ENCODE measurements at places on chromosomes 7 and 10.

- no peak for DNase-seq
Measured at GRCh38 chr10:101781655-101781983, 1.6 kb downstream of the NPM3 start.

- DNase-seq, result no peak
Measured at GRCh38 chr10:1486841-1487687, 250.3 kb downstream of the ADARB2 start.

DNA sequence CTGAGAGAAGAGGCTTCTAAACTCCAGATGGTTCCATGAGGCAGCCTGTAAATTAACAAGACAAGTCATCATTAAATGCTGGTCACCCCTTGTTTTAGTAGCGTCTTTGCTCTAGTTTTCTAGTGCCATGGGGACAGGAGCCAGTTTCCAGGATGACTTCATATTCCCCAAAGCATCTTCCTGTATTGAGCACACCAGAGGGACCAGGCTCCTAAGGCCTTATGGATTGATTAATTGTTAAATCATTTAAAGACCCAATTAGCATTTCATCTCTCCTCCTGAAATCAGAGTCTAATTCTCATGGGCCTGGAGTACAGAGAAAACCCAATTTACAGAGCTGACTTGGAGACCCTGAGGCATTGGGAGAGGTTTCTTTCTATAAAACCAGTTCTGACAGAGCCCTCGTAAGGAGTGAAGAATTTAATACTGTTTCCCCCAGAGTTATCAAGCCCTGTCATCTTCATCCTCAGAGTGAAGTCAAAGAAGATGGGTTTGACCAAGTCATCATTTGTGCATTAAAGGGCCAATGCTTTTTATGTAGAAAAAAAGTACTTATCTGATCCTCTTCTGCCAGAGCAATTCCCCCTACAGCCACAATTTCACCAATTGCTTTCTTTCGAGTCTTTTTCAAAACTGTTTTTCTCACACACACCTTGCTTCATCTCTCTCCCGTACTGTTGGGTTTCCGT lies 678.7 kb downstream of the SDK1 start:
- no peak for DNase-seq

DNA sequence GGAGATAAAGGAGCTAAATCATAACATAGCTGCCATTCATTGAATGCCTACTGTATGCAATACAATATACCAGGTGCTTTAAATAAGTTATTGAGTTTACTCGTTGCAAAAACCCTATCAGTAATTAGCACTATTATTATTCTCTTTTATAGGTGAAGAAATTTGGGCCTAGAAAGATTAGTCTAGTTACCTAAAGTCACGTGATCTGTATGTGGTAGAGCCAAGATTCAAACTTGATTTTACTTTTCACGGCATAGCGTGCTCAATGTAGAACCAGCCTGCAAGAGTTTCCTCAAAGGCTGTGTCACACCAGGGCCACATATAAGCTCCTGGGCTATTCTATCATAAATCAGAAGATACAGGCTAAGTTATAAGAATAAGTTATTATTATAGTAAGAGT lies 439.9 kb downstream of the GFRA1 start:
- DNase-seq, result no peak

- no peak for DNase-seq
Measured at GRCh38 chr10:104641937-104642657, 1.0 kb downstream of the SORCS3 start.

- no peak for DNase-seq
Measured at GRCh38 chr7:148849393-148850098, 34.5 kb downstream of the EZH2 start.

GRCh38 chr7:97024209-97025129 lies at the start of gene DLX5:
Gene DLX5 (minus strand): TSS chr7:97024831. CDS start chr7:97024623, 208 bp downstream.
- no peak for DNase-seq

- no peak for DNase-seq
Measured at GRCh38 chr10:93465806-93466675, 16.1 kb downstream of the MYOF start.

GRCh38 chr7:55569797-55570196 lies 2.5 kb downstream of the VOPP1 start:
- peak; percentile 51 for DNase-seq

GRCh38 chr10:82150123-82150900 lies 275.3 kb downstream of the NRG3 start:
- no peak for DNase-seq

- DNase-seq, result no peak
Measured at GRCh38 chr7:151338809-151339208, 2.8 kb upstream of the NUB1 start.

DNA sequence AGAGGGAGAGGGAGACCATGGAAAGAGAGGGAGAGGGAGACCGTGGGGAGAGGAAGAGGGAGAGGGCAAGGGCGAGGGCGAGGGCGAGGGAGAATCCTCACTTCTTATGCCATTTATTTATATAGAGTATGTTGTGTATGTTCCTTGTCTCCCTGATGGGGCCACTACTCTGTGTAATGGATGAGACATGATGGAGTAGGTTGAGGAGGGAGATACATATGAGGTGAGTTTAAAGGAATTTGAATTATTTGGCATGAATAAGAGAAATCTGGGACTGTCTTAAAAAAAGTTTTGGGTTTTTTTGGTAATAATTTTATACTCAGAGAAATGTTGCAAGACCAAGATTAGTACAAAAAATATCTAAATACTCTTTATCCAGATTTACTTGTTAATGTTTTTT lies 20.1 kb downstream of the CCSER2 start:
- no peak for DNase-seq

DNA sequence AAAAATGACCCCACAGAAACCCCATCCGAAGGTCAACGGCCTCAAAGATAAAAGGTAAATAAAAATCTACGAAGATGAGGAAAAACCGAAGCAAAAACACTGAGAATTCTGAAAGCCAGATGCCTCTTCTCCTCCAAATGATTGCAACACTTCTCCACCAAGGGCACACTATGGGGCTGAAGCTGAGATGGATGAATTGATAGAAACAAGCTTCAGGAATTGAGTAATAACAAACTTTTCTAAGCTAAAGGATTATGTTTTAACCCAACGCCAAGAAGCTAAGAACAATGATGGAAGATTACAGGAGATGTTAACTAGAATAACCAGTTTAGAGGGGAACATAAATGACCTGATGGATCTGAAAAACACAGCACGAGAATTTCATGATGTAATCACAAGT lies 127.8 kb downstream of the MACC1 start:
- no peak for DNase-seq

- no peak for DNase-seq
Measured at GRCh38 chr10:36621346-36621745, 504.1 kb upstream of the ANKRD30A start.

DNA sequence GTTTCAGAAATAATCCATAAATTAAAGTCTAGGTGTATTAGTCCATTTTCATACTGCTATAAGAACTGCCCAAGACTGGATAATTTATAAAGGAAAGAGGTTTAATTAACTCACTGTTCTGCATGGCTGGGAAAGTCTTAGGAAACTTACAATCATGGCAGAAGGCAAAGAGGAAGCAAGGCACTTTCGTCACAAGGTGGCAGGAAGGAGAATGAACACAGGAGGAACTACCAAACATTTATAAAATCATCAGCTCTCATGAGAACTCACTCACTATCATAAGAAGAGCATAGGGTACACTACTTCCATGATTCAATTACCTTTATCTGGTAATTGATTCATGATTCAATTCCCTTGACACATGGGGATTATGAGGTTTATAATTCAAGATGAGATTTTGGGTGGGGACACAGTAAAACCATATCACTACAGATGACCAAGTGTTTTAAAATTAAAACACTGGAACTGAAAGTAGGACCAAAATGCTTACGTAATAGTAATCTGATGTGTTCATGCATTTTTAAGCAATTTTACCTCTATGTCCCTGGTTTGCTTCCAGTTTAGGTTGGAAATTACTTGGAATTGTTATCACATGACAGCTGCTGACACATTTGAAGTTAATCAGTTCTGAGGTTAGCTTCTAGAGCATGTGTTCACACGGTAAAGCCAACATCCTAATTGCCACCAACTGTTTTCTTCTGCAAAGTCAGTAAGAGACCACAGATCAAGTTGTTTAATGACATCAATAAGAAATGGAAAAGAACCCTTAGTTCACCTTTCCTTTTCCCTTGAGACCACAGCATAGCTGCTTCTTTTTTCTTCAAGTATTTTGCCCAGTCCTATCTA lies 48.4 kb upstream of the SEMA3C start:
- no peak for DNase-seq

DNA sequence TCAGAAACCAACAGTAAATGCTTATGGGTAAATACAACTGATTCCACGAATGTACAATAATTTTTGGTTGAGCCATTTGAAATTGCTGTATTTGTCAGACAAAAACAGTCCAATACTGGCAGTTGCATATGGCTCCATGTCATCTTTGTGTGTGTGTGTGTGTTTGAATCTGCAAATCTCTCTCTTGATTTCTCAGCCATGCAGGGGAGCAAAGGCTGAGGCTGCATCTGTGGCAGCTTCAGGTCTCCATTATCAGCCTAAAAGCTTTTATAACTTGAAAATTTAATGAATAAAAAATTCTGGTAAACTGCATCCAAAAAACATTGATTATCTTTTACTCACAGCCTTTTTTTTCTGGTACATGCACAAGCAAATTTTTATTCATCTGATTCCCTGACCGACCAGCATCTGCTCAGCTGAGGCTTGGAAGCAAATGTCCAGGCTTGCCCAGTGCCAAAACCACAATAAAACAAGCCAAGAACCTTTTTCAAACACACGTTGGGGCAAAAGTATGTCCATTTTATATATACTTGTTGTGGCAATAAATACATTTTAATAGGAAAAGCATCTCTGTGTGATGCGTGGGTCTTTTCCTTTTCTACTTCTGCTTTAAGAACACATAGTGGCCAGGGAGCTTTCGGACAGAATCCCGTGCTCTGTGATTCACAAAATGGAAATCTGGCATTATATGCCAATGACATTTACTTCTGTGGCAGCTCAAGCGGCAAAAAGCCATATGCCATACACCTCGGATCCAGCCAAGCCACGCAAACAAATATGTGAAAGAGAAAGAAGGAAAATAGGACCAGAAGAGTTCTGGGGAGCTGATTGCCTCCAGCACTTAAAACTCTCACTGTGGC lies 275.6 kb upstream of the AOAH start:
- DNase-seq, result no peak

GRCh38 chr7:76069238-76069638 lies 21.3 kb downstream of the MDH2 start:
- no peak for DNase-seq

DNA sequence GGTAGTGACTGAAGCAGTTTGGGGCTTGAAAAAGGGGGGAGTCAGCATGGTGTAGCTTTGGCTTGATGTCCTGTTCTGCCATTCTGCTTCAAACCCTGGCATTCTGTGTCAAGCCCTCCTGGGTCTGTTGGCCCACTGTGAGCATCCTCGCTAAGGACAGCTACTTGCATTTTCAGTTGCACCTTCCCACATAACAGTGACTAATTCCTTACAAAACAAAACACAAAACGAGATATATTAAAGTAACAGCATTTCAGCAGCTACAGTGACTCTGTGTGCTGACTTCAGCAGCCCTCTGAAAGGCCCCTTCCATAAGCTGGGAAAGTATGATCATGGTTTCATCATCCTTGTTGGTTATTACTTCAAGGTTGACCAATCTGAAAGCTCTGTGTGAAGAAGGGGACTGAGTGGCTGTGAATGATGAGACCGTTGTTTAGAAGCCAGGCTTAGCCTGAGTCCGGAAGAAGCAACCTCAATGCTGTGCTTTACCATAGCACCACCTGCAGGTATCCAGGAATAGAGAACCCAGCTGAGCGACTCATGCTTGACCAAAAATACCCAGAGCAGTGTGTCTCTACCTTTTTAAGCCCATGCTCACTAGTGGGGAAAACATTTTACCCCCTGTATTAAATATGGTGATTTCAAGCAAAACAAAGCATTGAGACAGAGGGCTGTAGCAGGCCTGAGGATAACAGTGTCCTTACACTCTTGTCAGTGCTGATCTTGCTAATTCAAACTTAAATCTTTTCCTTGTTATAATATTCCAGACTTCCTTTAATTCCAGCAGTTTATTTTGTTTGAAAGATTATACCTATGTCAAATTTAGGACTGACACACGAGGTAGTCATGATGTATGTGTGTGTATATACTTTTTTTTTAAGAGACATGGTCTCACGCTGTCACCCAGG lies 42.6 kb upstream of the CC2D2B start:
- DNase-seq, result no peak

DNA sequence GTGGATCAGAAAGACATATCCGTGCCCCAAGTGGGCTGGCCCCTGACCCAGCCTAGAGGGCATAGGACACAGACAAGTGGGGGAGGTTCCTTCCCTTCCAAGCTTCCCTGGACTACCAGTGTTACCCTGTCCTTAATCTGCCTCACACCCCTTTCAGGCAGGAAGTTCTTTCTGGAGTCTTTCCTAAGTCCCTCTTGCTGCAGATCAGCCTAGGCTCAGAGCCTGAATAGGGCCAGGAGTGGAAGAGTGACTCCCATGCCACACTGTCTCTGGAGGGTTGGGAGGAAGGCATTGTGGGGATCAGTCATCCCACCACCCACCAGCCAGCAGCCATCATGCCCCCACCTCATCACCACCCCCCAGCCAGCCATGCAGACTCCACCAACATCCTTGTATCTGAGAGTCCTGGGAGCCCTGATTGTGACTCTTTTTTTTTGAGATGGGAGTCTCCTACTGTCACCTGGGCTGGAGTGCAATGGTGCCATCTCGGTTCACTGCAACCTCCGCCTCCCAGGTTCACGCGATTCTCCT lies 22.6 kb downstream of the POLL start:
- DNase-seq, result no peak

- DNase-seq, result peak; percentile 45
Measured at GRCh38 chr10:62852961-62853702, 37.0 kb upstream of the EGR2 start.

DNA sequence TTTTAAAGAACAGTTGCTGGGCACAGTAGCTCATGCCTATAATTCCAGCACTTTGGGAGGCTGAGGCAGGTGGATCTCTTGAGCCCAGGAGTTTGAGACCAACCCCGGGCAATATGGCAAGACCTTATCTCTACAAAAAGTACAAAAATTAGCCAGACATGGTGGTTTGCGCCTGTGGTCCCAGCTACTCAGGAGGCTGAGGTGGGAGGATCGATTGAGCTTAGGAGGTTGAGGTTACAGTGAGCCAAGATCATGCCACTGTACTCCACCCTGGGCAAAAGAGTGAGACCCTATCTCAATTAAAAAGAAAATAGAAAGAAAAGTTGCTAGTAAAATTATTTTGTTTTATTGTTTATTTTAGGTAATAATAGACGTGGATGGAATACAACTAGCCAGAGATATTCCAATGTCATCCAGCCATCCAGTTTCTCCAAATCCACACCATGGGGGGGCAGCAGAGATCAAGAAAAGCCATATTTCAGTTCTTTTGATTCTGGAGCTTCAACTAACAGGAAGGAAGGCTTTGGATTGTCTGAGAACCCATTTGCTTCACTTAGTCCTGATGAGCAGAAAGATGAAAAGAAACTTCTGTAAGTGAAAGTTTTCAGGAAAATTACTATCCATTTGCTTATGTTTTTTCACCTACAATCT lies 3.0 kb downstream of the NUP42 start:
- DNase-seq, result no peak

- DNase-seq, result no peak
Measured at GRCh38 chr7:82615527-82615926, 171.9 kb upstream of the CACNA2D1 start.

GRCh38 chr7:152145853-152146466 lies 120.5 kb downstream of the GALNT11 start:
- DNase-seq, result no peak
